NCI-H446 (cell line): ENCODE measurements at places on chromosomes 5 and 9.
A peak's percentile ranks its signal among the peaks of the same experiment; 100 is the strongest.

DNA sequence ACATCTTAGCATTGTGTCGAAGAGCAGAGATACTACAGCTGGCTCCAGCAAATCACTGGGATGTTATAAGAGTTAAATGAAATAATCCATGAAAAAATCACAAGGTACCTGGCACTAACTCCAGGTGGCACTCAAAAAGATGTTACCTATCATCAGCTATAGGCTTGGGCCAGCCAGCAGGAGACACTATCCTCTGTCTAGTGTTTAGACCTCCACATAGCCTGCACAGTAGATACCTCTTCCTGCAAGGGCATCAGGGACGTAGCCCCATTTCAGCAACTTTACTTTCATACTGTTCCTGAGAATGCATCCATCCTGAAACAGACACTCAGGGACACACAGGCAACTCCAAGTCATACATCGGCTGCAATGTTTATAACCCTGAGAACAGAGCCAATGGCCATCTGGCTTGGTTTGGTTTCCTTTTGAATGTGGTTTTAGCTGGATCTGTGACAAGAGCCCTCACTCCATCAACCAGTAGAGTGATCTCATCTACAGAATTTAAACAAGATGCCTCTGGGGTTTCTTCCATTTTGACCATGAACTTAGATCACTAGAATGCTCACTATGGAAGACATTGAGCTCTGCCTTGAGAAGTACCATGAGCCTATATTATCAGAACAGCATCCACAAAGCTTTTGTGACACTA is 69.9 kb downstream of the TLE1 start:
- DNase-seq, result no peak

- DNase-seq, result no peak
Measured at GRCh38 chr9:89629081-89629976, 24.5 kb downstream of the GADD45G start.

DNA sequence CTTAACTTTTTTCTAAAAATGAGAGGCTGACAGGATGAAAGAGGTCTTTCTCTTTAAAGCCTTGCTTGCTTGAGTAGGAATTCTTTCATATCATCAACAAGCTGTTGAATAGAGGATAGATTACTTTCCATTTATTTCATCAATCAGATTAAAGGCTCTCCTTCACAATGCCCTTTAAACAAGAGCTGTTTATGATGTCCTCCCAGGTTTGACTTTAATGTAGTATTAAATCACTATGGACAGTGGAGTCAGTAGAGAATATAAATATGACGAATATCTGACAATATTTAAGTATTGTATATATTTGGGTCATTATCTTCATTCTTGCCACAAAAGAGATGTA is 282.0 kb downstream of the ISL1 start:
- no peak for DNase-seq

DNA sequence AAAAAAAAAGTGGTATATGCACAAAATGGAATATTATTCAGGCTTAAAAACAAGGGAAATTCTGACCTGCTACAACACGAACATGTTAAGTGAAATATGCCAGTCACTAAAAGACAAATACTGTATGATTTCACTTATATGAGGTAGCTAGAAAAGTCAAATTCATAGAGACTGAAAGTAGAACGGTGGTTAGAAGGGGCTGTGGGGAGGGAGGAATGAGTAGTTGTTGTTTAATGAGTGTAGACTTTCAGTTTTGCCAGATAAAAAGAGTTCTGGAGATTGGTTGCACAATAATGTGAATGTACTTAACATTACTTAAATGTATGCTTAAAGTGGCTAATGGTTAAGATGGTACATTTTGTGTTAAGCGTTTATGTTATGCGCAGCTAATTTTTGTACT is 79.5 kb upstream of the IL12B start:
- DNase-seq, result no peak

DNA sequence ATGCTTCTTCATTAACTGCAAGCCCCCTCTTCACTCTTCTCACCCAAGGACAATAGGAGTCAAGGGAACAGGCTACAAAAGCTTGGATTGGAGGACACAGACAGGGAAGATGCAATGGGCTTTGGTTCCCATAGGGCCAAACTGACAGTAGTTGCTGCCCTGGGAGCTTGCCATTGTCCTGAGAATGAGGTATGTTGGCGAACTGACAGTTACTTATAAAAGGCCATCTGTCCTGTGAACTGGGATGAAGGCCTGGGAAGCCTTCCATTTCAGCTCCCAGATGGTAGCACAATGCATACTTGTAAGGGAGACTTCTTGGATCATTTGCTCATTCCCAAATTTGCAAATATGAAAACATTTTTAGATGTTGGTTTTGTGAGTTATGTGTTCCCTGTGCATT is 88.9 kb downstream of the SNCAIP start:
- DNase-seq, result peak; percentile 98

GRCh38 chr5:76190356-76190755 is 107.2 kb downstream of the SV2C start:
- no peak for DNase-seq

DNA sequence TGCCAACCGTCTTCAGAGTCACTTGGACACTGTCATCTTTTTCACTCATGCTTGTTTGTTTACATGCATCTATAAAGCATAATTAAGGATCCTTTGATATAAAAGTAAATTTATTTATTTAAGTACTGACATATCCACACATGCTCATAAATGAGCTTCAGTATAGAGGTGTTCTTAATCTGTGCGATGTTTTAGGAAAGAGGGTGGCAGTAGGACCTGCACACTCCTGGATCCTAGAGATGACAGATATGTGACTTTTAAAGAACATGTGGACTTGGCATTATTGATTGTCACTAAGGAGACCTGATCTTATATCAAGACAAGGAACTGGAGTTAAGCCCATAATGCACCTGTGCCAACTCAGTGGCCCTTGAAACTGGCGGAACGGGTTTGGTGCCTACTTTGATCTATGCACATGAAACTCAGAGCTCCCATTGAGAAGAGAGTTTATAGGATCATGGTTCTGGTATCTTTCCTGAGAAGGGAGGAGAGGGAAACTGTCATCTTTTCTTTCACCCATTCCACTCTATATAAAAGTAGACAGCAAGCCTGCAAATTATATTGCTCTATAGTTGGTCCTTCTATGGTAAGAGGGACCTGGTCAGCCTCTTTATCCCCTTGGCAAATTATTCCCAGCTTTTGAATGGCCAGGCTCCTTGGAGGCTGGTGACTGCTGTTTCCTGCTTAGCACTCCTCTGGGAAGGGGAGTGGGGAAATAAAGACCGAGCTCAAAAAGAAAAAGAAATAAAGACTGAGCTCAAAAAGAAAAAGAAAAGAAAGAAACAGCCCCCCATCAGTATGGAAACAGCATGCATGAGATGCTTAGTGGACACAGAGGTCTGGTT is 57.8 kb upstream of the LIFR start:
- no peak for DNase-seq

- DNase-seq, result no peak
Measured at GRCh38 chr5:101860563-101860962, 435.5 kb downstream of the SLCO4C1 start.

- DNase-seq, result peak; percentile 4
Measured at GRCh38 chr5:100311806-100312205, 223.4 kb upstream of the FAM174A start.

DNA sequence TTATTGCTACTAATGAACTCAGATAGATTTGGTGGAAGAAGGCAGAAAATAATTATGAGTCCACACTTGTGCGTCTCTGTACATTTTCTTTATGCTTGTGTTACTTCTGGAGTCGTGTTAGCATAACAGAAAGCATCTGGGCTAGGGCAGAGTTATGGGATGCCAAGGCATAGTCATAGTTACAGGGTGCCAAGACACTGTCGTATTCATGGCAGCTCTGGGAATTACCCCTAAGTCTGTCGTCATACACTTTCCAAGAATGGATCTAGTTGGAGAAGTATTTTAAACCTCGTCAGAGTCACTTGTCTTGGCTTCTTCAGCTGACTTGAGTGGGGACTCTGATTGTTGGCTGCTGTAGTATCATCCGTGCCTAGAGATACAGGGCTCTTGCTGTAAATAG is 27.7 kb downstream of the CAMK4 start:
- peak; percentile 61 for DNase-seq

- DNase-seq, result no peak
Measured at GRCh38 chr5:135477613-135478066, 25.5 kb upstream of the TIFAB start.

- DNase-seq, result no peak
Measured at GRCh38 chr5:124698770-124699169, 47.7 kb downstream of the ZNF608 start.

DNA sequence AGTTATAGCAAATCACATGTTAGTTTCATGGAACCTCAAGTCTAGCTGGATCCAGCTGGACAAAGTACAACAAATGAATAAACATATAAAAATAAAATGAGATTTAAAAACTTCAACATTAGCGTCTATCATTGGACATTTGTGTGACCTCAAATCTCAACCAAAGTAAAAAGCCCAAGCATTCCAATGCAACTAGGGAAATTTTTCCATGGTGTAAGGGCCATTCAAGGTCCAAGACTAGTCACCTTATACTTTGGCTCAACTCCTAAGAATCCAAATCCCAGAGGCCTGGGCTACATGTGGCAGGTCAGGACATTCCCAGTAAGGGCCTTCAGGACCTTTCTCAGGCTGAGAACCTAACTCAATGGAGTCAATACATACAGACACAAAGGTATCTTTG is 137.4 kb upstream of the DMAC1 start:
- no peak for DNase-seq

DNA sequence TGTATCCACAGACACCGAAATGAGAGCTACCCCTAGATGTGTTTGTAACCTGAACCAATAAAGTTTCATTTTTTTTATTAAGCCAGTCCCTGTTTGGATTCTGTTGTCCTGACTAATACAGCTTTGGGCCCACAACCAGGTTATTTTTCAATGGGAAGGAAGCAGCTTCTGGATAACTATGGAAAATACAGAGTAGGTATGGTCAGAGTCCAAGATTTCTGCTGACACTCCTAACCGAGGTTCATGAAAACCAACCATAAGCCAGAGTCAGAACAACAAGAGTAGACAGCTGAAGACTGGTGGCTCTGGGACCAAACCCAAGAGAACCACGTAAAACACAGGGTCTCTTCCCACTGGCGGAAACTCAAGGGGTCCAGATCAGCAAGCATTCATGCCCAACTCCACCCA is 10.8 kb downstream of the KLF9 start:
- DNase-seq, result no peak

GRCh38 chr5:168693297-168693696 is 114.1 kb upstream of the PANK3 start:
- DNase-seq, result no peak

- DNase-seq, result no peak
Measured at GRCh38 chr9:108815156-108815555, 40.6 kb downstream of the ACTL7B start.

- no peak for DNase-seq
Measured at GRCh38 chr9:80158554-80159170, 586.9 kb downstream of the TLE4 start.

GRCh38 chr9:111928359-111928720 is 31.7 kb downstream of the UGCG start:
- no peak for DNase-seq

DNA sequence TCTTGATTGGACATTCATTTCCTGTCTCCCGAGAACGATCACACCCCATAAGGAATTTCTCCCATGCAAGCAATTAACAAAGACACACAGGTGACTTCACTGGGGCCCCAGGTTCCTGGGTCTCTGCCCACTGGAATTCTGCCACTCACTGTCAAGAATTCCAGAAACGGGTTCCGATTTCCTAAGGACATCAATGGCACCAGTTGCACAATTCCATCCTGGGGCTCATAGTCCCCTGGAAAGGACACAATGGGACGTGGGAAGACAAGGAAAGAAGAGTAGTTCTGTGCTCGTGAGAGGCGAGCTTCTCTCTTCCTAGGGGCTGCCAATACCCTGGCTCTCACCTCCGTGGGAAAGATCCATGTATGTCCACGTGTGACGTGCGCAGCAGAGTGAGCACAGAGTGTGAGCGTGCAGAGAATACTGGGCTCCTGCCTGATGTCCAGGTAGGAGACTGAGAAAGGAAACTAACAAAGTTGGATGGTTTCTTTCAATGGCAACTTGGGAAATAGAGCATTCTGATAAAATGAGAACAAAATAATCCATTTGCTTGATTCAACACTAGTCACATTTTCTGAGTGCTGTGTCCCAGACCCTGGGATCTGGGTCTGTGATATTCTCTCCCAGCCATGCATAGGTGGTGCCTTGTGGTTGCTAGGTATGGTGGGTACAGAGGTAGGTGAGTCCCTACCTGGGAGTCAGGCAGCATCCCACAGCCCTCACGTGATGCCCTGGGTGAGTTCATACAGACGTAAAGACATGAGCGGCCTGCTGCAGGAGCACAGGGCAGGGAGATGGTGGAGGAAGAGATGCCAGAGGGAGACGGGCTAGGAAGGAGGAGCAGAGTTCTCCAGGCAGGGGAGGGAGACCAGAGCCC is 159.8 kb downstream of the COL23A1 start:
- DNase-seq, result no peak

DNA sequence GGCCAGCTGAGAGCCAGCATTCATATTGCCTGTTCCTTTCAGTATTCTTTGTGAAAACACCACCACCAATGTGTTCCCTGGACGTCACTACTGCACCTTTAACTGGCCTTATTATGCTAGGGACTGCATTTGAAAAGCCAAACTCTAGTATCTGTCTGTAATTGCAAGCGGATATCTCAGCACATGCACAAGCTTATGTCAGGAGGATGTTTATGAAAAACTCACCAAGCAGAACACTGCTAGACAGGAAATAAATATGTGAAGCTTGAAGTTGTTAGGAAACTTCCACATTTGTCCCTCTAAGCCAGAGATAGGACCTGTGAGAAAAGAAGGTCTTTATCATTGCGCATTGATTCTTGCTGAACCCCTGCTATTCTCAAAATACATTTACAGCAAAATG is 135.4 kb upstream of the CCDC152 start:
- DNase-seq, result no peak

DNA sequence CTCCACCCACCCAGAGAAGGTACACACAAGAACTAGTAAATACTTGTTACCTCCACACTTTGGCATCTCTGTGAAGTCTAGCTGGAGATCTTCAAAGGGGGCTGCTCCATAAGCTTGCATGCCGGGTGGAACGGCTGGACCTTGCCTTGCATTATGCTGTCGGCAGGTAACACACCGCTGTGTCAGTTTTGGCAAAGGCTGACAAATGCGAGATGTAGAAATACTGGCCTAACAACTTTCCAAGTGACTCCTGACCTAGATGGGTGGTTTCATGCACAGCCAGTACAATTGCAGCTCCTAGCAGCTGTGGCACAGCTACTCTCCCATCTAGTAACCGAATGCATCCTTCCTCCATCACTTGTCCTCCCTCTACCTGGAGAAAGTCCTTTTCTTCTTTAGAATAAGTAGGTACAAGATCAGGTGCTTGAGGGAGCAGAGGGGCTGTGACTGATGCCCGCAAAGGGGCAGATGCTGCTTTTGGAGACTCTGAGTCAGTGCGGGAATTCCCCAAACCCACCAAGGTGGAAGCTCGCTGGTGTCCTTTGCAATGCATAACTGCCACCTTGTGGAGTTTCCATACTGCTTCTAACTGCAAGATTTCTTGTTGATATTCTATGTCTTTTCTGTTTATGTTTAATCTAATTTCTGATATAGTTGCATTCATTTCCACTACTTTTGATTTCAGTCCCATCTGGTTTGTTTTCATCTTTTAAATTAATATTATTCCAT is 78.4 kb downstream of the TMEM161B start:
- no peak for DNase-seq

- no peak for DNase-seq
Measured at GRCh38 chr5:96459313-96460121, 26.5 kb upstream of the PCSK1 start.
